ENCODE measurements at places on chromosomes 13 and 19.

GRCh38 chr19:55681131-55682092, 6.4 kb downstream of the EPN1 start:
- no peak for DNase-seq

GRCh38 chr19:36136964-36137686, 2.7 kb upstream of the CAPNS1 start:
- peak; percentile 90 for DNase-seq

- no peak for DNase-seq
Observed at GRCh38 chr13:27293076-27293691, 22.6 kb downstream of the RASL11A start.

GRCh38 chr13:92321174-92321573, 905.4 kb upstream of the GPC6 start:
- no peak for DNase-seq

Data from H54 (cell line).